ENCODE measurements at places on chromosomes 12 and 14.

GRCh38 chr14:45252366-45253069 is 484 bp downstream of the MIS18BP1 start:
- DNase-seq, result no peak

DNA sequence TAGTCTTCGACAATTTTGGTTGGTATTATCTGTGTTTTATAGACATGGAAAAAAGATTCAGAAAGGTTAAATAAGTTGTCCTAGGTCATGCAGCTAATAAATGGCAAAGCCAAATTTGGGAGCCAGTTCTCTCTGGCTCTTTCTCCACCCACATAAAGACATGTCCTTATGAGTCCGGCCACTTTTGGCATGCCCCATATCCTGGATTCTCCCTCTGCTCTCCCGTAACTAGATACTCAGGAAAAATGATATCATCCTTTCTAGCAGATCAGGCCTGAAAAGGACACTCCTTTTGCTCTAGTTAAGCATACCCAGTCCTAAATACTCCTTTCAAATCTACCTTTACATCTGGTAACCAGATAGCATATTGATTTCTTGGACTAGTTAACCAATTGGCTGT is 64.4 kb downstream of the TTLL5 start:
- no peak for DNase-seq

- no peak for DNase-seq
Observed at GRCh38 chr12:119249383-119250155, 70.8 kb downstream of the HSPB8 start.

- DNase-seq, result no peak
Observed at GRCh38 chr14:58540749-58541632, 96.8 kb upstream of the DACT1 start.

DNA sequence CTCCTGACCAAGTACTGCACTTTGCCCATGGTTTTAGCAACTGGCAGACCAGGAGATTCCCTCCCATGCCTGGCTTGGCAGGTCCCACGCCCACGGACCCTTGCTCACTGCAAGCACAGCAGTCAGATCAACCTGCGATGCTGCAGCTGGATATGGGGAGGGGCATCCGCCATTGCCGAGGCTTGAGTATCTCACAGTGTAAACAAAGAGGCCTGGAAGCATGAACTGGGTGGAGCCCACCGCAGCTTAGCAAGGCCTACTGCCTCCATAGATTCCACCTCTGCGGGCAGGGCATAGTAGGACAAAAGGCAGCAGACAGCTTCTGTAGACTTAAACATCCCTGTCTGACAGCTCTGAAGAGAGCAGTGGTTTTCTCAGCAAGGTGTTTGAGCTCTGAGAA is 479.8 kb downstream of the FUT8 start:
- DNase-seq, result no peak

GRCh38 chr12:74043343-74043742 is 494.3 kb upstream of the ATXN7L3B start:
- DNase-seq, result no peak

GRCh38 chr12:88833641-88834116 is 253.4 kb upstream of the KITLG start:
- DNase-seq, result no peak

DNA sequence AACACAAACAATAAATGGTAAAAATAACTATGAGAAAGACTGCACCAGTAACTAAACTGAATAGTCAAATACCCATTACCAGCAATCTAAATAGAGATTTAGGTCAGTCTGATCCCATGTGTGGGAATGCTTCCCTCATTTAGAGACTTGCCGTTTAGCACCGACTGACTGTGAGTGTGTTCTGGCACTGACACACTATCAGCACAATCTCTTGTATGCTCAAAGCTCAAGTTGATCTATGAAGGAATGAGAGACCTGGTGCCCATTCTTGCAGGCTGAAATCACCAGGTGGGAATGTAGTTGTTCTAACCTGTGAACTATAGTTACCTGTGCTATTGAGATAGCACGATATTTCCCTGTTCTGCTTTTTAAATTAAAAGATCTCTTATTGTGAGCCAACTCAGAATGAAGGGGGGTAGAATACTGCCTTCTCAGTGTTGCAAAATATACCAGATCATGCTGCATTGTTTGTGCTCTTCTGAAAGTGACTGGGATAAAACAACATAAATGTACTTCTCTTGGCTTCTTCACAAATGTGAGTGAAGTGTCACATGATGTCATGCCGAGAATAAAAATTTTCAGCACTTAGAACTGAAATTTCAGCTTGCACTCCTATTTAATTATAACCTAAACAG is 99.6 kb downstream of the LIN7A start:
- no peak for DNase-seq

DNA sequence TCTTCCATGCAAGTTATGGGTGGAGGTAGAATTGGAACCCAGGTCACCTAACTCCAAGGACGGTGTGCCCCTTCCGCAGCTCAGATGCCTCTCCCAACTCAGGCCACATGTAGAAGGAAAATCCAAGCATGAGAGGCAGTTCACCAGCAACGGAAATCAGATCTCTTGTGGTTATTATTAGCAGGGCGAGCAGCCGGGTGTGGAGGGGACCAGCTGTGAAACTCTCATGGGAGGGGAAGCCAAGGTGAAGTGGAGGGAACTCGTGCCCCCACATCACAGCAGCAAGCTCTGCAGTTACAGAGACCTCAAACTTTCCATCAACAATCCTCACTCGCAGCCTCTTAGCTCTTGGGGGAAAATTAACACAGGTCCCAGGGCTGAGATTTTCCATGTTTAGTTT is 79.7 kb downstream of the KSR2 start:
- DNase-seq, result no peak

GRCh38 chr12:109573029-109573913 is at the start of the genes MMAB and MVK:
Gene MMAB (minus strand): TSS chr12:109573504. CDS start chr12:109573480, 24 bp downstream.
Gene MVK (plus strand): TSS chr12:109573794. CDS start chr12:109574823, 1,029 bp downstream.
- DNase-seq, result peak; percentile 99

- no peak for DNase-seq
Observed at GRCh38 chr12:24062642-24063245, 113.3 kb upstream of the SOX5 start.

DNA sequence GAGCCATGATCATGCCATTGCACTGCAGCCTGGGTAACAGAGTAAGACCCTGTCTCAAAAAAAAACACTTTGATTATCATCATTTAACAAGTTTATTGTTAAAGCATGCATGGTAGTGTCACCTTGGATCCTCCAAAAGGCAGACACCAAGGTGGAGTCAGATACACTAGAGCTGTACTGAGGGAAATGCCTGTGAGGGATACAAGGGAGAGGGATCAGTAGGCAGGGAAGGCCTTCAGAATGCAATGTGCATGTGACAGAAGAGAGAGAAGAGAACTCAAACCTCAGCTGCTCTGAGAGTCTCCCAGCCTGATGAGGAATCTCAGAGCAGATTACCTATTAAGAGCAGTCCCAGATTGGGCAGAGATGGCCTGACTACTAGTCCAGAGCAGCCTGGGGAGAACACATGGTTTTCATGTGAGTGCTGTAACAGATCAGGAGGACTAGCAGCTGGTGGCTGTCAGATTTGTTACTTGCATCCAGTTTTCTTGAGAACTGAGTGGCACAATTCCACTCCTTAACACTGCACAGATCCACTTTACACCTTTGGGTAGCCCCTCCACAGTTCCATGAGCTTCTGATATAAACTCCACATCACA is 38.0 kb upstream of the A2ML1 start:
- no peak for DNase-seq

GRCh38 chr12:4909410-4909733 is 333 bp upstream of the KCNA1 start:
- no peak for DNase-seq

DNA sequence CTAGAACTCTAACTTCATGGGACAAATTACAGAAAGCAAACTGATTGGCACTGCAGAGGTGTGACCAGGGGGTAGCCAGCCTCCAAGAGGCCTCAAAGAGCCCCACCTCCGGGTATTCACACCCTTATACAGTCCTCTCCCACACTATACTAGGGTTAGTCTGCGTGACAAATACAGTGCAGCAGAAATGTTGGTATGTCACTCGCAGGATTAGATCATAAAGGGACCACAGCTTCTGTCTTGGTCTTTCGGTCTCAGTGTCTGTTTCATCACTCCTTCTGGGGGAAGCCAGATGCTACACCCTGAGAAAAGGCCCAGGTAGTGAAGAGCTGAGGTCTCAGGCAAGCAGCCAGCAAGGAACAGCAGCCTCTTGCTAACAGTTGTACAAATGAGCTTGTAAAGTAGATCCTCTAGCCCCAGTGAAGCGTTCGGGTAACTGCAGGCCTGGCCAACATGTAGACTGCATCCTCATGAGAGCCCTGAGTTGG is 68.9 kb upstream of the SAV1 start:
- no peak for DNase-seq

DNA sequence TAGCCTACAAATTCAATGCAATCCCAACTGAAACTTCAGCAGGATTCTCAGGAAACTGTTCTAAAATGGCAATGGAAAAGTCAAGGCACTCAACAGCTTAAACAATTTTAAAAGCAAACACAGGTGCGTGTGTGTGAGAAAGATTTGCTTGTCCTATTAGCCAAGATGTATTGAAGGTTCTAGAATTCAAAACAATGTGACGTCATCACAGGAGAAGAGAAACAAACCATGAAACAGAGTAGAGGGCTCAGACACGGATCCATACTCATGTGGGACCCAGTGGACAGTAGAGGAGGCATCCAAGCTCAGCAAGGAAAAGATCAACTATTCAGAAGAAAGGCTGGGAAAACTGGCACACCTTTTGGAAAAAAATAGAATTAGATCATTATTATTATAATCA is 152.8 kb upstream of the DHRS4 start:
- no peak for DNase-seq

DNA sequence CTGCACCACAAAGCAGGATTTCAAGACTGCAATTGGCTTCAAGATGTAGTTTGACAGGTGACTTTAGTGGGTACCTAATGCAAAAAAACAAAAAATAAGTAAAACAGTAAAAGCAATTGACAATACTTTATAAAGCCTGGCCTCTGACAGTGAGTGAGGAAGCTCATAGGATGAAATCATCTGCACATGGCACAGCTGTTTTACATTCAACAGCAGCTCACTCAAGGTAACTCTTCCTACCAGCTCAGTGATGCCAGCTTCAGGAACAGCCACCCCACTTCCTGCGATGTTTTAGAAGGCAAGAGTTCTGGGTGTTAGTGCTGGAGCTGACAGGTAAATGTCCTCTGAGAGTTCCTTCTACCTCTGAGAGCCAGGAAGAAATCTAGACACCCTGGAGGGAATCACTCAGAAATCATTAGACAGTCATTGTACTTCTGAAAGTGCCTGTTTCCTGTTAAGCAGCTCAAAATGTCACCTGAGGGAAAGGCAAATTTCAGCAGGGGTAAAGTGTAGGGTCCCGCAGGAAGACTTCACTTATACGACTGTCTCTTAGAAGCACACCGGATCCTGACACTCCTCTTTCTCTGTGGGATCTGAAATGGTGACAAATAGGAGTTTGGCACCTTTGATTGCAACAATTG is 99.9 kb downstream of the FOXN3 start:
- no peak for DNase-seq

- no peak for DNase-seq
Observed at GRCh38 chr14:32343926-32344430, 14.9 kb downstream of the AKAP6 start.

GRCh38 chr14:67999705-68000384 is 180.3 kb downstream of the RAD51B start:
- DNase-seq, result no peak

DNA sequence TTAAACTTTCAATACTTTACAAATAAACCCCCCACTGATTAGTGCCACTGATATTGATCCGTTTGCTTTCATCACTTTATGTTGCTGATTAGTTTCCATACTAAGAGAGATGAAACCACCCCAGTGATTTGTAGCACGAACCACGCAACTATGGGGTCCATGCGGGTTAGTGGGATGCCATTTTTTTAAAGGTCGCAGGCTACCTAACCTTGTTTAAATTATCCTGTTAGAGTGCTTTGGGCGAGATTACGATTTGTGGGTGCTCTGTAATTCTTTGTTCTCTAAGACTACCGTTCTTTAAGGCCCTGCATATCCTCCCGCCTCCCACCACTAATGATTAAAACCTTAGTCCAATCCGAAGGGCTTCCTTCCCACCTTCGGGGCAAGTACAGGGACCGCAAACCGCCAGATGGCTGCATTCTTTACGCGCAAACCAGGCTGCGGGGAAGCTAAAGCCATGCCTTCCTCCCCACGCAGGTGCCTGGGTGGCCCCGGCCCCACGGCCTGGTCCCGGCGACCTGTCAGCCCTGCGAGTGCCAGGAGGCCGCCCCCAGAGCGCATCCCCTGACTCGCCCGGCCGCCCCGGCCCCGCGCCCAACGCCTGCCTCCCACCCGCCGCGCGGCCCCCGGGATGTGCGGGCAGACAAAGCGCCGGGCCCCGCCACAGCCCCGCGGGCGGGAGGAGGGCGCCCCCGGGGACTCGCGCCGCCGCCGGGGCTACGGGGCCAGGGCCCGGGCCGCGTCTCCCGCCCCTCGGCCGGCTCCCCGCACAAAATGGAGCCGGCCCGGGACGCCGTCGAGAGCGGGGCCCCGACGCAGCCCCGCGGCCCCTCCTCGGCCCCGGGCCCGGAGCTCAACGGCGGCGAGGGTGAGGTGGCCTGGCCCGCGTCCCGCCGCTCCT is 759 bp downstream of the NFYB start:
- peak; percentile 31 for DNase-seq

GRCh38 chr14:21846227-21846885 is 172.7 kb upstream of the OR4E1 start:
- no peak for DNase-seq

- no peak for DNase-seq
Observed at GRCh38 chr12:97235102-97235501, 227.5 kb upstream of the RMST start.

DNA sequence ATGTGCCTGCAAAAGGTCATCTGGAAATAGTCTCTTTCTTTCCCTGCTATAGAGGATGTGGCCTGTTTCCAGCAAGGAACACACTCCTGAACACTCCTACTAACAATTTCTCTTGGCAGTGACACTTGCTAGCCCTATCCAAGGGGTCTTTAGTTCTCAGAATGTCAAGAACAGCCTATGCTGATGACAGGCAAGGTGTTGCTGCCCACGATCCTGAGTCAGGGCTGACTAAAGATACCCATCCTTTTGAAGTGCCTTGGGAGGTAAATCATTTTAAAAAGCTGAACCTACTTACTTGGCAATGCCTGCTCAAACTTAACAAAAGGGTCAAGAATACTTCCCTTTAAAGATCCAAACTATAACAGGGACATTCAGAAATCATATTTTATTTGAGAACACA is 1146.4 kb downstream of the VRK1 start:
- no peak for DNase-seq

DNA sequence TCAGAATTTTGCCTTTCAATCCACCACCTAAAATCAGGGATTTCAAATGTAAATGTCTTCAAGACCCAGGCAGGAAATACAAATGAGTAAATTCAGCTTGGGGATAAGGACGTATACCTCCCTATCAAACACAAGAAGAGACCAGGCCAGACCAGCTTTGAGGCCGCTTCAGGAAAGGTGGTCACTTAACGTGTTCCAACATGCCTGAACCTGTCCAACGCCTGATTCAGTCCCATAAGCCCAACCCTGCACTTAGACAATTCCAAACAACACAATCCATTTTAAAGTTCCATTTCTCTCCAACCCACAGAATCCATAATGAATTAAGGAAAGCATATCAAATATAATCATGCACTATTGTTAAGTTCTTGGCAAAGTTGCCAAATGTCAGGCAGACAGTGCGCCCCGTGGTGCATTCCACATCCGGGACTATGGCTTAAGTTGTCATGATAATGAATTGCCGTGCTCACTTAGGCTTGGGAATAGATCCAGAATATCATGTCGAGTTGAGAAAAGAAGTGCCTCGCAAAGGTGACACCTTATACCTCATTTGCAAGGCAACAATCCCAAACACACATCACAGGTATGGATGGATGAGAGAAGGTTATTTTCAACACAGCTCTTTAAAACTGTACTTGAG is 35.5 kb downstream of the CCDC60 start:
- peak; percentile 86 for DNase-seq

Data from NCI-H1105 (cell line).